Cardiac septum (tissue), 1 donor: ENCODE measurements at places on chromosomes 2 and 18. TPM values are rescaled to one million over a fixed set of nuclear protein-coding genes. Genes with fewer than 3 reads are reported as not detected.

GRCh38 chr18:78087338-78087737, 837.7 kb downstream of the GALR1 start:
- DNase-seq, result no peak

- no peak for DNase-seq
Measured at GRCh38 chr2:189347540-189347939, 93.7 kb upstream of the WDR75 start.

The RBM44 gene
- 0.81 TPM for total RNA-seq

- DNase-seq, result no peak
Measured at GRCh38 chr2:161448431-161448830, 32.3 kb downstream of the TBR1 start.

The MPP4 gene
- not detected for total RNA-seq

DNA sequence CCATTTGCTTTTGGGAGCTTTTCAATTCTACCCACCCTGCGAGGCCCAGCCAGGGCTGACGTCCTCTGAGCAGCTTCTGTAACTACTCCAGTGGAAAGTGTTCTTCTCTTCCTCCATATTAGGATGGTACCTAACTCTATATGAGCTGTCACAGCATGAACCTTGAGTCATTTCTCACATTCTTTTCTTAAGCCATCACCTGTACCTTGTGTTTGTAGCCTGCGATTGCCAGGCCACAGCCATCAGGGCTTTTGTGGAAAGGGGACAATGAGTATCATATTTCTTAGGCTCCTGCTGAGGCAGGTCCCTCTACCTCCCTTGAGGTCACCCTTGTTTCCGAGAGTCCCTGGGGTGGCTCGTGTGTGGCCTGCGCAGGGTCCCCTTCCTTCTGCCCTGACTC, 144.5 kb upstream of the DLX2 start:
- no peak for DNase-seq

The GDF7 gene
- 0.94 TPM for total RNA-seq

DNA sequence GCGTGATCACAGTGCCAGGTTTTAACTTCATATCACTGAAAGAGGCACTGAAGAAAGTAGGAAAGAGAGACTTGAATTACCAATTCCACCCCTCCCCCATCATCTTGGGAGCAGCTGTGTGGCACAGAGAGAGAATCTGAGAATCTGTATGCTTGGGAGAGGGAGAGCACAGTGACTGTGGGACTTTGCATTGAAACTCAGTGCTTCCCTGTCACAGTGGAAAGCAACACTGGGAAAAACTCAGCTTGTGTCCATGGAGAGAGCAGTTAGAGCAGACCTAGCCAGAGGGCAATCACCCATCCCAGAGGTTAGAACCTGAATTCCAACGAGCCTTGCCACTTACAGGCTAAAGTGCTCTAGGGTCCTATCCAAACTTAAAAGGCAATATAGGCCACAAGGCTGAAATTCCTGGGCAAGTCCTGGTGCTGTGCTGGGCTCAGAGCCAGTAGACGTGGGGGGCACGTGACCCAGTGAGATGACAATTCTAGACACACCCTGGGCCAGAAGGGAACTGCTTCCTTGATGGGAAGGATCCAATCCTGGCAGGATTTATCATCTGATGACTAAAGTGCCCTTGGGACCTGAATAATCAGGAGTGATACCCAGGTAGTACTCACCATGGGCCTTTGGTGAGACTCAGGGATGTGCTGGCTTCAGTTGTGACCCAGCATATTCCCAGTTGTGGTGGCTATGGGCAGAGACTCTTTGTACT, 15.5 kb upstream of the ABCB11 start:
- no peak for DNase-seq

The ZDBF2 gene
- 15.4 TPM for total RNA-seq

GRCh38 chr2:235390816-235391194, 103.0 kb upstream of the AGAP1 start:
- no peak for DNase-seq

GRCh38 chr2:218344755-218345417, 11.8 kb upstream of the CATIP start:
- DNase-seq, result no peak

DNA sequence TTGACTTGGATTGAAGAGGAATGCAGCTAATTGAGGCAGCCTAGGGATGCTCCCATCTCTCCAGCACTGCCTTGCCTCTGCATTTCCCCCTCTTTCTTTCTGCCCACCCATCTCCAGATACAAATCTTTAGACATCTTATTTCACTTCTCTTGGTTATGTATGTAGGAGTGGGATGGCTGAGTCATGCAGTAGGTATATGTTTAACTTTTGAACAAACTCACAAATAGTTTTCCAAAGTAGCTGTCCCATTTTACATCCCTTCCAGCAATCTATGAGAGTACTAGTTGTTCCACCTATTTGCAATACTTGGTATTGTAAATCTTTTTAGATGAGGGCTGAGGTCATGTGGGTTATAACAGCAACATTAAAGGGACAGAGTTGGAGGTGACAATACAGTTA, 329.9 kb downstream of the DYSF start:
- no peak for DNase-seq

- no peak for DNase-seq
Measured at GRCh38 chr2:68057658-68058396, 5.0 kb downstream of the C1D start.

- DNase-seq, result no peak
Measured at GRCh38 chr2:172244419-172245130, 141.9 kb upstream of the DLX2 start.

- no peak for DNase-seq
Measured at GRCh38 chr2:40242315-40242714, 209.6 kb downstream of the SLC8A1 start.

The KCNF1 gene
- 0.27 TPM for total RNA-seq

GRCh38 chr2:28746429-28747111, 5.1 kb upstream of the PPP1CB start:
- no peak for DNase-seq
